ENCODE measurements at places on chromosomes 11 and 22.

DNA sequence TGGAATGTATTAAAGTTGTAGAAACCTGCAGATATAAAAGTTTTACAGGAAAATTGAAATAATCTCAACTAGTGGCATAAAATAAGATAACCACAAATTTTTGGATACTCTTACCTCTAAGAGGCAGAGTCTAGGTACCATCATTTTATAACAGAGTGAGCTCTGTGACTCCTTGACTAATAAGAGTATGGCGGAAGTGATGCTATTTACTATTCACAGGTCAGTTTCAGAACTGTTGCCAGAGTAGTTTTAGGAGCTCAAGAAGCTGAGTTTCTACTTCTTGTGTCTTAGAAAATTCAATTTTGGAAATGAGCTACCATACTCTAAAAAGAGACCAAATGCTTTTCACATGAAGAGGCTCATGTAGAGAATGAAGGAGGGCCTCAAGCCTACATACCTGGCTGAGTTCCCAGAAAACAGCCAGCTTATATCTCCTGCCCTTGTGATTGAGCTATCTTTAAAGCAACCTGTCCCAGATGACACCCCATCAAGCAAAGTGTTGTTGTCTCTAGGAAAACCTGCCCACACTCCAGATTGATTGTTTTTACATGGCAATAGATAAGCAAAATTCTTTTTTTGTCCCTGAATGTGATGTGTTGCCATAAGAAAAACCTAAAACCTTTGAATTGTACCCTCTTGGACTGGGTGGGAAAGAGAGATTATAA lies 712.8 kb upstream of the CNTN5 start:
- H3K27ac ChIP-seq = no peak overlapping the region
- no peaks in the 10 kb centered on the region for H3K36me3 ChIP-seq
- no peak for DNase-seq
- no peaks in the 10 kb centered on the region for H3K27me3 ChIP-seq
- no peak overlapping the region for H3K4me3 ChIP-seq

- H3K27me3 ChIP-seq = no peaks in the 10 kb centered on the region
- no peak for DNase-seq
- no peak overlapping the region for H3K27ac ChIP-seq
Observed at GRCh38 chr22:43326331-43327156, 16.6 kb downstream of the SCUBE1 start.

- DNase-seq = peak; percentile 90
- no peaks in the 10 kb centered on the region for H3K36me3 ChIP-seq
- H3K27ac ChIP-seq = peak overlapping the region; percentile 91
- no peaks in the 10 kb centered on the region for H3K27me3 ChIP-seq
- peaks cover 62% of the 10 kb centered on the region for H3K4me1 ChIP-seq
Observed at GRCh38 chr22:29306835-29307595, 565 bp downstream of the GAS2L1 start.

- no peaks in the 10 kb centered on the region for H3K27me3 ChIP-seq
- H3K27ac ChIP-seq = no peak overlapping the region
- H3K4me3 ChIP-seq = no peak overlapping the region
- DNase-seq = no peak
Observed at GRCh38 chr22:26357281-26357680, 71.8 kb upstream of the ASPHD2 start.

GRCh38 chr22:43827926-43828724 lies 16.0 kb upstream of the EFCAB6 start:
- no peak overlapping the region for H3K4me3 ChIP-seq
- no peaks in the 10 kb centered on the region for H3K27me3 ChIP-seq
- H3K4me1 ChIP-seq = no peaks in the 10 kb centered on the region
- peak; percentile 52 for DNase-seq
- H3K36me3 ChIP-seq = no peaks in the 10 kb centered on the region

DNA sequence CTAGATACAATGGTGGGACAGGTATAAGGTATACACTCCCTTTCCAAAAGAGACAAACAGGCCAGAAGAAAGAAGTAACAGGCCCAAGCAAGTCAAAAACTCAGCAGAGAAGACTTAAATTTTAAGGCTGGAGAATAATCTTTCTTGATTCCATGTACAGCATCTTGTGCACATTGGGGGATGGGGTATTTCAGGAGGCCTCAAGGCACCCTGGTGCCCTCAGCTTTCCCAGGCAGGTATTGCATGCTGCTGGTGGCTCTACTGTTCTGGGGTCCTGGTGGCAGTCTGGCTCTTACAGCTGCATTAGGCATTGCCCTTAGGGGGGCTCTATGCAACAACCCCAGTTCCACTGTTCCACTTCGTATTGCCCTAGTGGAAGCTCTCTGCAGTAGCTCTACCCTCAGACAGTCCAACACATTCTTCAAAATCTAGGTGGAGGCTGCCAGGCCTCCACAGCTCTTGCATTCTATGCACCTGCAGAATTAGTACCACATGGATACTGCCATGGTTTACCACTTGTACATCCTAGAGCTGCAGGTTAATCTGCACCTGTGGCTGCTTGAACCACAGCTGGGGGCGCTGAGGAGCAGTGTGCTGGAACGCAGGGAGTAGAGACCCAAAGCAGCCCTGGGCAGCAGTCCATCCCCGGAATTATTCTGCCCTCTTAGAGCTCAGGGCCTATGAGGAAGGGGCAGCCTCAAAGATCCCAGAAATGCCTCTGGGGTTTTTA lies 4.2 kb upstream of the CTSC start:
- peaks cover 3% of the 10 kb centered on the region for H3K4me1 ChIP-seq
- H3K27ac ChIP-seq = no peak overlapping the region
- no peak for DNase-seq

DNA sequence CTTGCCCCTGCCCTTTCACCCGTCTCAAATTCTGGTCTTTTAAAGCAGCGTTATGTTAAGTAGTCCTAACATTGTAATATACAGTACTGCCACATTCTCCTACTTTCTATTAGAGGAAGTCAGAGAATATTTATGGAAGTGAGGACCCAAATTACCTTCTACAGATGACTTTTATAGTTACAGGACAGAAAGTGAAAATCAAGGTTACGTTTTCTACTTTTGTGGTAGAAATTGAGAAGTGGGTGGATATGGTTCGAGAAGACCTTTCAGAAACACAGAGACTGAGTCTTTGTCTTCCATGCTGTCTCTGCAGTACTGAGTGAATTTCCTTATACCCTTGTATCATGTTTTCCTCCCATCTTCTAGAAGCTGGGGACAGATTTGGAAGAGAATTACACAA lies 17.1 kb downstream of the SC5D start:
- no peak overlapping the region for H3K27ac ChIP-seq
- H3K4me1 ChIP-seq = no peaks in the 10 kb centered on the region
- DNase-seq = no peak
- H3K36me3 ChIP-seq = peaks cover 55% of the 10 kb centered on the region
- H3K4me3 ChIP-seq = no peak overlapping the region
- H3K27me3 ChIP-seq = no peaks in the 10 kb centered on the region

- H3K36me3 ChIP-seq = no peaks in the 10 kb centered on the region
- H3K27ac ChIP-seq = no peak overlapping the region
- no peaks in the 10 kb centered on the region for H3K4me1 ChIP-seq
Observed at GRCh38 chr11:110200241-110200640, 96.2 kb downstream of the RDX start.

GRCh38 chr22:47598864-47599263 lies 836.4 kb downstream of the TBC1D22A start:
- H3K27ac ChIP-seq = no peak overlapping the region
- H3K27me3 ChIP-seq = peaks cover 7% of the 10 kb centered on the region
- DNase-seq = no peak
- H3K4me1 ChIP-seq = no peaks in the 10 kb centered on the region

DNA sequence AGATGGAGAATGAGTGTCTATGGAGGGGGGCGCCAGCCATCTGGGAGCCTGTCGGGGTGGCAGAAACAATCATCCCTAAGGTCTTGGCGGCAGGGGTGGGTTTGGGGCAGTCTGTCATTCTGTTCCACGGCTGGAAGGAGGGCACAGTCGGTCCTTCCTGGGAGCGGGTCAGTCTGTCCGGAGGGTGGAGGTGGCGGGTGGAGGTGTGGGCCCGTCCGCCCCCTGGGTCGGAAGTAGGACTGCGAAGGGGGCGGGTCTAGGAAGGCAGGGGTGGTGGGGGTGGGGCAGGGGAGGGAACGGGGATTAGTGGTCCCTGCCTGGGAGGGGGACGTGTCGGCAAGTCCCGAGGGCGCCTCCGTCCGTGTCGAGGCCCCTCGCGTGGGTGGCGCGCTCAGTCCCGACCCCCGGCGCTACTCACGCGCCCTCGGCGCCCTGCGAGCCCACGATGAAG lies 461 bp downstream of the TBC1D10A start:
- H3K4me1 ChIP-seq = peaks cover 54% of the 10 kb centered on the region
- H3K27me3 ChIP-seq = no peaks in the 10 kb centered on the region
- H3K4me3 ChIP-seq = peak overlapping the region; percentile 99
- H3K27ac ChIP-seq = peak overlapping the region; percentile 84

DNA sequence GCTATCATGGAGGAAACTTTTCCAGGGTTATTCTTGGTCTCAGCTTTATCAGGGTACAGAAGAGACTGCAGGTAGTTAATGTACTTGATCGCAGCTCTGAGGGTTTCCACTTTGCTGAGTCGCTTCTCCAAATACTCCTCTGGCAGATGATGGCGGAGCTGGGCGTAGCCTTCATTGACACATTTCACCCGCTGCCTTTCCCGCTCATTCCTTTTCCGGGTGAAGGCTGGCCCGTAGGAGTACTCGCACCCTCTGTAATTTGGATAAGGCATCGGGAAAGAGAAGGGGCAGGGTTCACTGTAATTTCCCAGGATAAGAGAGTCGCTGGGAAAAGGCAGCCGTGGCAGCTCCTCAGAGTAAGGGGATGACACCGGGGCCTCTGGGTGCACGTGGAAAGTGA lies 4.9 kb upstream of the C11orf16 start:
- no peak overlapping the region for H3K27ac ChIP-seq
- no peaks in the 10 kb centered on the region for H3K27me3 ChIP-seq

DNA sequence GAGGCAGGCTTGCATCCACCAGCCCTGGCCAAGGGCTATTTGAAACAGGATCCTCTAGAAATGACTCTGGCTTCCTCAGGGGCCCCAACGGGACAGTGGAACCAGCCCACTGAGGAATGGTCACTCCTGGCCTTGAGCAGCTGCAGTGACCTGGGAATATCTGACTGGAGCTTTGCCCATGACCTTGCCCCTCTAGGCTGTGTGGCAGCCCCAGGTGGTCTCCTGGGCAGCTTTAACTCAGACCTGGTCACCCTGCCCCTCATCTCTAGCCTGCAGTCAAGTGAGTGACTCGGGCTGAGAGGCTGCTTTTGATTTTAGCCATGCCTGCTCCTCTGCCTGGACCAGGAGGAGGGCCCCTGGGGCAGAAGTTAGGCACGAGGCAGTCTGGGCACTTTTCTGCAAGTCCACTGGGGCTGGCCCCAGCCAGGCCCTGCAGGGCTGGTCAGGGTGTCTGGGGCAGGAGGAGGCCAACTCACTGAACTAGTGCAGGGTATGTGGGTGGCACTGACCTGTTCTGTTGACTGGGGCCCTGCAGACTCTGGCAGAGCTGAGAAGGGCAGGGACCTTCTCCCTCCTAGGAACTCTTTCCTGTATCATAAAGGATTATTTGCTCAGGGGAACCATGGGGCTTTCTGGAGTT lies 13.3 kb downstream of the IL10RA start:
- no peak overlapping the region for H3K27ac ChIP-seq
- DNase-seq = peak; percentile 18
- H3K4me1 ChIP-seq = no peaks in the 10 kb centered on the region
- H3K4me3 ChIP-seq = no peak overlapping the region

DNA sequence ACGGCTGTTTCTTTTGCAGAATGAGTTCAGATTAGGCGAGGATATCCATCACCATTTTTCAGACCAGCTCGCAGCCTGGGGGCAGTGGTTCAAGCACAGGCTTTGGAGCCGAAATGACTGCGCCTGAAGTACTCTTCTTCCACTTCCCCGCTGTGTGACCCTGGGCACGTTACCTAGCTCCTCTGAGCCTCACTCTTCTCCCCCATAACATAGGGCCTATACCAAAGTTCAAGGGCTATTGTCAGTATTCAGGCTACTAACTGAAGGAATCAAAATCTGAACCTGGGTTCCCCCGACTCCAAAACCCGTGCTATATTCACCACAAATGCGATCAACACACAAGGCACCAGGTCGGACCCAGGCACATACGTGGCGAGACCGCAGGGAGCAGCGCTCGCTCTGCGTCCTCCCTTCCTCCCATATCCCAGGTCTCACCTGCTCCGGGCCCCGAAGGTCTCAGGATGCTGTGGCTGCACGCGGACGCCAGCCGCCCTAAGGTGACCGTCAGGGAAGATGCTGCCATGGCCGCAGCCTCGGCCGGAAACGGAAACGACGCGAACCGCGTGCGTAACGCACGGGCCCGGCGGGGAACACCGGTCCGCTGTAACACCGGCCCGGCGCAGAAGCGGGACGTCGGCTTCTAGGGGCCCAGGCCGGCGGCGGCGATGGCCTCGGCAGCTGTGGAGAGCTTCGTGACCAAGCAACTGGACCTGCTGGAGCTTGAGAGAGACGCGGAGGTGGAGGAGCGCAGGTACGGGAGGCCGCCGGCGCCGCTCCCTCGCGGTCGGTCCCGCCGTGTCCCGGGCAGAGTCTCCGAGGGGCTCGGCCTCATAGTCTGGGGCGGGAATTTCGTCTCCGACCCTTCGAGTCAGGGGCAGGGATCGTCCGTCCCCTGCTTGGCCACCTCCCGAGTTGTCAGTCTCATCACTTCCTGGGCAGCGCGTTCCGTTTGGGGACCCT lies at the start of the genes IGHMBP2 and MRPL21:
Gene IGHMBP2 (plus strand): TSS at position 604 of the 960 bp plus-strand sequence. CDS start 62 bp downstream, at position 666.
Gene MRPL21 (minus strand): TSS at position 545 of the 960 bp plus-strand sequence. CDS start 22 bp downstream, at position 523.
- peak; percentile 88 for DNase-seq
- H3K4me1 ChIP-seq = peaks cover 37% of the 10 kb centered on the region
- H3K27me3 ChIP-seq = no peaks in the 10 kb centered on the region

DNA sequence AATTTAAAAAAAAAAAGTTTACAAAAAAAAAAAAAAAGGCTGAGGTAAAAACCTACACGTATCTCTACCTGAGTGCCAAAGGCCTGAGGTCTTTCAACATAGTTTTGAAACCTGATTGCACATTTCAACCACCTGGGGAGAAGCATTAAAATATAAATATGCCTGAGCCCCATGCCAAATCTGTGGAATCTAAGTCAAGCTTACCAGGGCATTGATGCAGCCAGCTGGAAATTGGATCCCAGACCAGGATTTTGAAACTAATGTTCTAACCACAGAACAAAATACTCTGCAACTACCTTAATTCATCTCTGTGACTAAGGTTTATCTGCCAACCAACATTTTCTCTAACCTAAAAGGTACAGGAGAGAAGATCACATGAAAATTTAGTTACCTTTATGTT lies 38.8 kb upstream of the CHRNA10 start:
- H3K27ac ChIP-seq = no peak overlapping the region
- no peaks in the 10 kb centered on the region for H3K4me1 ChIP-seq
- peaks cover 70% of the 10 kb centered on the region for H3K36me3 ChIP-seq
- no peaks in the 10 kb centered on the region for H3K27me3 ChIP-seq
- DNase-seq = no peak

- H3K4me1 ChIP-seq = no peaks in the 10 kb centered on the region
- H3K27ac ChIP-seq = no peak overlapping the region
- DNase-seq = no peak
- H3K4me3 ChIP-seq = no peak overlapping the region
- no peaks in the 10 kb centered on the region for H3K27me3 ChIP-seq
Observed at GRCh38 chr22:47357086-47357485, 594.6 kb downstream of the TBC1D22A start.

All from tibial artery (tissue), 4 donors.